CD4-positive, alpha-beta T cell treated with Interferon alpha-2 for 1 hour (primary cell): ENCODE measurements at places on chromosomes 5 and 9.

- DNase-seq = no peak
These were observed 175.5 kb upstream of the SPRY4 start for GRCh38 chr5:142500227-142500905.

GRCh38 chr5:73442231-73442811, 6.3 kb downstream of the FOXD1 start:
- no peak for DNase-seq

GRCh38 chr9:18604767-18605730, 131.1 kb downstream of the ADAMTSL1 start:
- DNase-seq = no peak

GRCh38 chr9:76562511-76562911, 103.5 kb downstream of the GCNT1 start:
- DNase-seq = no peak

DNA sequence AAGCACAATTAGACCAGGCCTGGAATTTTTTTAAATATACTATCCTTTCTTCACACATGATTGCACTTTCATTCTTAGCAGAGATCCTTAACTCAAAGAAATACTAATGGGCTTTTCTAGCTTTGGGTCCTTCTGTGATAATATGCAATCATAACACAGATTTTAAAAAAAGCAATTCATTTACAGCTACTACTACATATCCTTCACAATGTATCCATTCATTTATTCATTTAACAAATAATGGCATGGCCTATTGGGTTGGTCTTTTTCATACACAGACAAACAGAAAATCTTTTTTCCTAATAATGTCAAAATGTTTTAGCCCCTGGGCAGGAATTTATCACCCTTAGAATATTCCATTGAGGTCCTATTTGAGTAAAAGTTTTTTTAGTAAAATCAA, 47.0 kb downstream of the SAXO1 start:
- DNase-seq = no peak

DNA sequence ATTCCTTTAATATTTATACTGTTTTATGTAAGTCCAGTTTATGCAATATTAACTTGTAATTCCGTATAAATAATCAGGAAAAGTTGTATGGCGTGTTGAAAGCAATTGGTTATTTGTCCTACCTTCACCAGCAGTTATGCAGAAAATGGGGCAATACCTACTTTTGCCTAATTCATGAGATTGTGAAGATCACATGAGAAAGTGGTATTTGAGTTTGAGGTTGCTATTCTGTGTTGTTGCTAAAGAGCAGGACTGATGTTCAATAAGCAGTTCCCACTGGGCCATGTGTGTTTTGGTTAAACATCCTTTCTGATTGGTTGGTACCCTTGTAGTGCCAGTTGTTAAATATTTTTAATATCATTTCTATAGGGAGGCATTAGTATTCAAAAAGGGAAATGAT, 3.2 kb downstream of the TGFBR1 start:
- no peak for DNase-seq

GRCh38 chr5:79806741-79807140, 117.1 kb downstream of the CMYA5 start:
- DNase-seq = no peak

GRCh38 chr5:41406424-41406823, 104.0 kb downstream of the PLCXD3 start:
- no peak for DNase-seq

DNA sequence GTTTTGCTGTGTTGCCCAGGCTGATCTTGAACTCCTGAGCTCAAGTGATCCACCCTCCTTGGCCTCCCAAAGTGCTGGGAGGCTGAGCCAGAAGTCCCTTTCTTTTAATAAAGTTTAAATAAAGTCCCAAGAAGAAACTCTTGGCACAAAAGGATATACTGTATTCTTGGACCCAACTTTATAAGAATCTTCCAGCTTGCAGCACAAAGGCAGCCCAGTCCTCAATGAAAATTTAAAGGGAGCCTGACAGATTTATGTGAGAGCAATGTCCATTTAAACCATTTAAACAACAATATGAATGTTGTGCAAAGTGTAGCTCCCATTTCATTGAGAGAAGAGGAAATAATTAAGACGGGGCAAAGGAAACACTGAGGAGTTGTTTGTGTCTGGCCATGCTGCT, 217.0 kb downstream of the DOCK8 start:
- DNase-seq = no peak

DNA sequence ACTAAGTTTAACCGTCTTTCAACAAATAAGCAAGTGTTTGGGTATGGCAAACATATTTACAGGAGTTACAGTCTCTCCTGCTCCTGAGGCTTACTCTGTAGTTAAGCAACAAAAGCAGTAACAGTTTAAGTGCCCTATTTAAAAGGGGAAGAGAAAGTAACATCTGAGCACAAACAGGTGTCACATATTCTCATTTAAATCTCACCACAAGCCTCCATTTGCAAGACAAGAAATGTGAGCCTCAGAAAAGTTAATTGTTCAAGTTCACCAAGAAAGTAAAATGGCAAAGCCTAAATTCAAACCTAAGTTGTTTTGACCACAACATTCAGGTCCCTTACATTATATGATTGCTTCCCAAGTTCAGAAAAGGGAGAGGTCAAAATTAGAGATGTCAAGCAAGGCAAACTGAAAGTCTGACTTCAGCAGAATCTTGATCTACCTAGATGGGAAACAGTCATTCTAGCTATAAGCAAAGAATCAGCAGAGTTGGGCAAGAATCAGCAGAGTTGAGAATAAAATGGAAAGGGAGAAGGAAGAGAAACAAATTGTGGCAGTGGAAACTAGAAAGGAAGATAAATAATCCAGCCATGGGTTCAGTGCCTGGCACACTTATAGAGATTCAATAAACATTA, 93.4 kb downstream of the STRBP start:
- DNase-seq = no peak

GRCh38 chr9:121926351-121926801, 166.7 kb downstream of the TTLL11 start:
- no peak for DNase-seq

DNA sequence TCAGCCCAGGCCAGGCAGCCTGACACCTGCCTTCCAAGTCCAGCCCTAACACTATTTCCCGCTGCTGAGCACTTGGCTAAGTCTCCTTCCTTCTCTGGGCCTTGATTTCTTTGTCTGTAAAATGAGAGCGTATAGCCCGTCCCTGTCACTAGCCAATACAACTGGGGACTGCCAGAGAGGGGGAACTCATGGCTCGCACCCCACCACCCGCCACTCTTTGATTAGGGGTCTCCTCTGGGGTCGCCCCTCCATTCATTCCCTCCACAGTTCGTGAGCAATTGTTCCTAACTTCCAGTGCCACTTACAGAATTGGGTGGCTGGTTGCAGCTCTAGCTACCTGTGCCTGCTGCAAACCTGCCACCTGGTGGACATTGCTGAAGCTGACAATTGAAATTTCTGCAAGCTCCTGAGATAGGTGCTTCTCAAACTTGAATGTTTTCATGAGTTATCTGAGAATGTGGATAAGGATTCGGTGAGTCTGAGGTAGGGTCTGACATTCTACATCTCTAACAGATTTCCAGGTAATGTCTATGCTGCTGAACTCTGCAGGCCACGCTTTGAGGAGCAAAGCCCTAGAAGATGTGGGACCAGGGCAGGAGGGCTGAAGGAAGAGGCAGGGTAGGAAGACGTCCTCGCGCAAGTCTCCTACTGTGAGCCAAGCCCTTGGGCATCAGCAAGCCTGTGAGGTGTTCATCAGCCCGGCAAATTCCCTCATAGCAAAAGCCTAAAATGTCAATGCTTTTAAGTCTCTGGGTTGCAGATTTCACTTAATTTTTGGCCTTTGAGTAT, 13.3 kb upstream of the RECK start:
- peak; percentile 64 for DNase-seq

- DNase-seq = no peak
These were observed 109.4 kb upstream of the PRLR start for GRCh38 chr5:35339616-35340100.

GRCh38 chr5:106720367-106720766, 950.4 kb downstream of the EFNA5 start:
- DNase-seq = no peak

DNA sequence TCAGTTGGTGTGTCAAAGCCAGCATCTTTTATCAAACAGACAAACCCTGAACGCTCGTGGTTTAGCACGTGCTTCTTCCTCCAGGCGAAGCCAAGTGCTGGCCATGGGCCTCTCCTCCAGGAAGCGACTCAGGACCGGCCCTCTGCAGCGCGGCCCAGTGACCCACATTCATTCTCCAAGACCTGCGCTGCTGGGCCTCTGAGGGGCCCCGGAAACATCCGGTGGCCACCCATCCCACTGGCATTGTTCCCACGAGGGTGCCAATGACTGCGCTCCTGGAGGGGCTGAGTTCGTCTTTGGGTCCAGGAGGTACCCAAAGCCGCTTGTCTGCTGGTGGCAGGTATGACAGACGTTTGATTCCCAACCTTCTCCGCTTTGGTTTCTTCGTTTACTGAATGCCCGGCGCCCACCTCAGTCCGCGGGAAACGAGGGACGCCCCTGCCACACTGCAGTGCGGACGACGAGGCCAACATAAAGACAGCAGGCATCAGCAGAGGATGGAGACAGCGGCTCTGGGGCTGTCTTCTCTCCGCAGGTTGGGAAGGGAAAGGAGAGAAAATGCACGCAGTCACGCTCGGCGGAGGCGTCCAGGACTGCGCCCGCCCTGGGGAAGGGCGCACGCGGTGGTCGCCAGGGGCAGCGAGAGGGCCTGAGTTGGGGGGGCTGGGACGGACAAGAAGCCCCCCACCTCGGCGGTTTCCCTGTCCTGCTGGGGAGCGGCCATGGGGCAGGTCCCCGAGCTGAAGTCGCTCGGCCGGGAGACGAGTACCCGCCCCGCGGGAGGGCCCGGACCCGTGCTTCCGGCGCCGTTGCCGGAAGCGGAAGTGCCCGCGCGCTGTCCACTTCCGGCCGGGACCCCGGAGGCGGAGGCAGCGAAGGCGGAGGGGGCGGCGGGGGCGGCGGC, at the start of gene EXOC3:
EXOC3 (plus strand) TSS at position 842 of the 904 bp plus-strand sequence. CDS start 3,030 bp downstream, outside the sequence.
- DNase-seq = peak; percentile 82

DNA sequence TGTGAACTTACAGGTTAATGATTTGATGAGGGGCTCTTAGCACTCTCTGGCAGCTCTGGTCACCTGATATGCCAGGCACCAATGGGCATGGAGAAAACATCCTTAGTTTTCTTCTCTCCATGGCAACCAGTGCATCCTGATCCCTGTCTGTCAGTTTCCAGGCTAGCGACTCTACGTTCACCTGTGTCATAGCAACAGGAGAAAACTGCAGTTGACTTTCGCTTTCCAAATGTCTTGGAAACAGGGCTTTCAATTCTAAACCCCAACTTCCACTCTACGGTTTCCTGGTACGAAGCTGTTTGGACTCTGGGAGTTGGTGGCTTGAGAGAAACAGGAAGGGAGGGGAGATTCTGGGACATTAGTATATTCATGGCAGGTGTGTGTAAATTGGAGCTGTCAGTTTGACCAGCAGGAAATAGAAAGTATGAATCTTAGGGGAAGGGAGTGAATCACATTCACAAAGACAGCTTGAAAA, 74.4 kb downstream of the SLC28A3 start:
- DNase-seq = no peak

GRCh38 chr5:89168766-89169165, 285.8 kb upstream of the MEF2C start:
- DNase-seq = no peak

- DNase-seq = no peak
These were observed 140.1 kb downstream of the FGF1 start for GRCh38 chr5:142545650-142546322.

DNA sequence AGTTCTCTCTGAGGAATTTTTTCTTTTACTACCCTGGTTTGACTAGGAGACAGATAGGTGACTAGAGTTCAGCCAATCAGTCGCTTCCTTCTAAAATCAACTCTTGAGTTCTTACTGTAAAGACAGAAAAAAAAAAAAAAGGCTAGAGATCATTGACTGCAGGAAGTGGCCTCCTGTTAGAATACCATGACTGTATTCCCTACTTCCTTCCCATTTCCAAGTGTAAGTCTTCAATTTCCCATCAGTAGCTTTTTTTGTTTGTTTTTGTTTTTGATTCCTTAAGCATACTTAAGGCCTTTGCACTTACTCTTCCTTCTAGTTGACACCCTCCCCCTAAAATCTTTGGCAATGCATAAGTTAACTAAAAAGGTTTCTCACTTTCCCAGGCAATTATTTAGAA, 154.3 kb downstream of the HMHB1 start:
- DNase-seq = no peak

- no peak for DNase-seq
These were observed 71.4 kb downstream of the RAPGEF6 start for GRCh38 chr5:131563434-131564228.

GRCh38 chr5:171455522-171455921, 36.1 kb downstream of the FGF18 start:
- no peak for DNase-seq

GRCh38 chr5:147611483-147611882, 101.6 kb upstream of the DPYSL3 start:
- no peak for DNase-seq

- DNase-seq = peak; percentile 88
These were observed 364.5 kb downstream of the MAN2A1 start for GRCh38 chr5:110054240-110054639.

- no peak for DNase-seq
These were observed 25.5 kb downstream of the IRX4 start for GRCh38 chr5:1857256-1857600.

GRCh38 chr9:14344941-14345353, 31.0 kb upstream of the NFIB start:
- no peak for DNase-seq

DNA sequence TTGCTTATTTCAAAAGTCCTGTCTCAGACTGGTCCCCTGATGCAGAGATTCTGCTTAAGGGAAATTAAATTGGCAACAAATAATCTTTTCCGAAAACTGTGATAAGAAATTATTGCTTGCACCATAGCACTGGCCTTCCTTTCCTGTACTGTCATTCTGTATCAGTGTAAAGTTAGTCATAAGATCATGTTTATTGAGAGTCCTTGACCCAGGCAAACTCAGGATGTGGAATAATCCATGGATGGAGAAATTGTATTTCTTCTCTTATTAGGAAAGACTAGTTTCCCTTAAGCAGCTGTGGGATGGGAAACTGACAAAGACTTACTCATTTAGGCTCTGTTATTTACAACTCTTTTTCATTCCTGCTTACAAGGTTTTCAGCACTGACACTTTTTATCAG, 83.0 kb upstream of the RANBP6 start:
- no peak for DNase-seq

DNA sequence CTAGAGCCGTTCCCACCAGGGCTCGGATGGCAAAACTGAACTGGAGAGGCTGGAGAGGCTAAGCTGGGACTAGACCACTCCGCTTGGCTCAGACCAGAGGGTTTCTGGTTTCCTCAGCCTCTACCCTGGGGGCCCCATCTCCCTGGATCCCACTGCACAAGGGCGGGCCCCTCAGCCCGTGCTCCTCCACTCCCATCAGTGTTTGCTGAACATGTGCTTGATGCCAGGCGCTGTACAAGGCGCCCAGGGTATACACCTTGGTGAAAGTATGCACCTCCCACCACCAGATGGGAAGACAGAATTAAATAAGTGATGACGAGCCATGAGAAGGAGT, 18.0 kb downstream of the GPX3 start:
- DNase-seq = no peak

DNA sequence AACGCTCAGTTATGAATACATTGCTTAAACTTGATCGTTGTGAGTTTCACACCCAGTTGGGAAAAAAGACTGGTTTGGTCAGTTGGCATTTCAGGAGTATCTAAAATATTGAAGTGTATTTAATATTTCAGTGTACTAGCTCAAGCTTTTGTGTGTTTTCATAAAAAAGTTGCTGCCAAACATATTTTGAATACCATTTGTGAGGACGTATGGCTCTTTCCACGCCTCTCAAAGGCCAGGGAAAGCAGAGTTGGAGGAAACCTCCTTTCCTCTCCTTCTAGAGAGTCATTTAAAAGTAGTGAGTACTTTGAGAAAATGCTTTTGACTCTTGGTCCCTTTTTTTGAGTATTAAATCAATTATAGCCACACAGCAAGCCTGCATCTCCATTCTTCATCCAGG, 43.2 kb upstream of the ANKRD33B start:
- DNase-seq = no peak
